ENCODE measurements at places on chromosomes 11 and 22.

DNA sequence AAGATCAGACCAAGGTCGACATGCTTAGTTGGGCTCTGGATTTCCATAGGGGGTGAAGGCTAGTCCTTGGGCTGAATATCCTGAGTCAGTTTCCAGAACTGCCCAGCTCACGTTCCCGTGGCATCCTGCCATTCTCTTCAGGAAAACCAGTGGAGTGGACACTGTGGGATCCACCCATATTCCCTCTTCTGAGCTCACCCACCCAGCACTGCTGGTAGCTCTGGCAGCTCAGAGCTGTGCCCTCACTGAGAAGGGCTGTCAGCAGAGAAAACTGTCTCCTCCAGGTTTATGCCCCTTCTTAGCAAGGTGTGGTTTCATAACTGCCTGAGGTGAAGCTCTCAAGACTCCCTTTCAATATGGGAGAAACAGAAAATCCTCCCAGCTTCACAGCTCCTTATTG, 111.7 kb downstream of the GGTLC2 start:
- DNase-seq = no peak

DNA sequence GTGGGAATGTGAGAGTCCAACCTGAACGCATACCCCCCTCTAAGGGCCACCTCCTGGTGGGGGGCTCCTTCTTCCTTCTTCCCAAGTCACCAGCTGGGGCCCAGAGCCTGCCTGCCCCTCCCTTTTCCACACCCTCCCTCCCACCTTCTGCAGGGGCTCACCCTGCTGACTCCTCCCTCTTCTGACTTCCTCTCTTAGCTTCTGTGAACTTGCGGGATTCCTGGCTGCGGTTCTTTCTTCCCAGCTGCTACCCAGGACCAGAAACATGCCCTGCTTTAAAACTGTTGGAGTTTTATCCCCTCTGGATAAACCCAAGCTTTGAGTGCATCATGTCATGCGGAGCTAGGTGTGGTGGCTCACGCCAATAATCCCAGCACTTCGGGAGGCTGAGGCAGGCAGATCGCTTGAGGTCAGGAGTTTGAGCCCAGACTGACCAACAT, 10.2 kb downstream of the LRRC74B start:
- no peak for DNase-seq

DNA sequence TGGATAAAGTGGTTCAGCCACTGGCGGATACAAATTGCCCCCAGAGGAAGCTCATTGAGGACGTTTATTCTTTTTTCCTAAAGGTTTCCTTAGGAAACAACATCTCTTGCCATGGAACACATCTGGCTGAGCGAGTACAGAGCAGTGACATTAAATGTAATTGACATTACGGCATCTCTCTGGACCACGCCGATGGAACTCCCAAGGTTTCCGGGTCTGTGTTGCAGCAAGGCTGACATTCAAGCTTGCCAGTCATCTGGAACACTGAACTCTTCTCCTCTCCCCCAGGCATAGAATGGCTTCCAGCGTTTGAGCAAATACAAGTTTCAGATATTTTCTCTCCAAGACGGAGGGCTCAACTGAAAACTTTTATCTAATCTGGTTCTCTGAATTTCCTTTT, 42.1 kb downstream of the CLMP start:
- no peak for DNase-seq

GRCh38 chr22:32986766-32987040, 71.5 kb downstream of the SYN3 start:
- DNase-seq = no peak
